Transverse colon (tissue), 4 donors: ENCODE measurements at places on chromosomes 2 and 18. TPM values are rescaled to one million over a fixed set of nuclear protein-coding genes. Genes with fewer than 3 reads are reported as not detected.

- DNase-seq = no peak
Observed at GRCh38 chr2:54585136-54585733, 129.1 kb downstream of the SPTBN1 start.

DNA sequence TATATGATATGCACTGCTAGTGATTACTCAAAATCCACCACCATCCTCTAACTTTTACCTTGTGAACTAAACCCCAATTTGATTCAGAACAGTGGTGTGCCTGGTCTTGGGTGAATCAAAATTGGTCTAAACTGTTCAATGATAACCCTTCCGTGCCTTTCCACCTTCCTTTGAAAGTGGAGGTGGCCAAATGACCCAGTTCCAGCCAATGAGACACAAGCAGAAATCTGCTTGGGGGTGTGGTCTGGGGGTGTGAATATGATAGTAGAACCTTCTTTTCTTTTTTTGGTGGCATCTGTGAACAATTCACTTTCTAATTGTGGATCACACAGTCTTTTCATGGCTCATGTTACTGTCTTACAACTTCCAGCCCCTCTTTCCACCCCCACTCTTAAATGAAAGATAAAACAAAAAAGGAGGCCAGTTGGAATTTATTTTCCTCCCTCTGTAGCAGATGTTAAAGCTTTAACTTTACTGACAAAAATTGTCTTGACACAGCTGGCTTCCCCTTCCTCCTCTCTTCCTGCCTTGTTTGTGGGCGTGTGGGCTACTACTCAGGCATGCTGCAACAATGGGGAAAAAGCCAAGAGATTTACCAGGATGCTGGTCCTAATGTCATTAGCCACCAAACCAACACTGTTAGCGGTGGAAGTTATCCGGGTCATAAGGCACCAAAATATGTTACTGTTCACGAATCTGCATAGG, 58.8 kb upstream of the ANKRD44 start:
- DNase-seq = no peak

GRCh38 chr18:9855681-9856080, 30.1 kb upstream of the TXNDC2 start:
- DNase-seq = no peak

- DNase-seq = no peak
Observed at GRCh38 chr18:13628211-13628610, 98.1 kb downstream of the FAM210A start.

DNA sequence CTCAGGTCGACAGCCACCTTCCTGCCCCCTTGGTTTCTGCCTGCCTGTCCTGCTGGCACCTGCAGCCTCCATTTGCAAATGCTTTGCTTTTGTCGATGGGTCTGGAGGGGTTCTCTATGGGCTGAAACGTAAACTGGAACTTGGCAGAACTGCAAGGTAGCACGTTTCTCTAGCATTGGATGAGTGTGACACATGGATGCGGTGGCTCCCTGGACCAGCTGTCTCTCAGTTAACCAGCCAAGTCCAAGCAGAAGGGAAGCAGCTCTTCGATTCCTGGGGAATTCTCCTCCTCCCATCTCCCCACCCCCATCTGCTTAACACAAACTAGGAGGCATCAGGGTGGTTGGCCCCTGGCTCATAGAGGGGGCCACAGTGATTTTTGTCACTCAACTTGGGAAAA, 57.3 kb downstream of the ITGB1BP1 start:
- DNase-seq = no peak

- no peak for DNase-seq
Observed at GRCh38 chr18:38752430-38752829, 1186.8 kb upstream of the CELF4 start.

DNA sequence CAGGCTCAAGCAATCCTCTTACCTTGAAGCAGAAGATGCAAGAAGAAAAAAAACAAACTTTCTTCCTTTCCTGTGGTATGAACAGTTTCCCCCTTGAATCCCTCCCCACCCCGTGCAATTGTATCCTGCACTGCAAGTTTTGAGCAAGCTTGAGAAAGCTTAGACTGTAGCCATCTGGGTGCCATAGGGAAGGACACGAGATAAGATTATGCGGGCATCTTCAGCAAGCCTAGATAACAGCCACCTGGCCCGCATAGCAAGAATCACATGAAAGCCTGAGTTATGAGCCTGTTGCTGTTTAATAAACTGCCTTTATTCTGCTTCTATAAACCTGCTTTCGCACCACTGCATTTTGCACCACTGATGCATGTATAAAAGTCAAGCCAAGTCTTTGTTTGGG, 27.3 kb upstream of the CDCA7 start:
- DNase-seq = no peak

DNA sequence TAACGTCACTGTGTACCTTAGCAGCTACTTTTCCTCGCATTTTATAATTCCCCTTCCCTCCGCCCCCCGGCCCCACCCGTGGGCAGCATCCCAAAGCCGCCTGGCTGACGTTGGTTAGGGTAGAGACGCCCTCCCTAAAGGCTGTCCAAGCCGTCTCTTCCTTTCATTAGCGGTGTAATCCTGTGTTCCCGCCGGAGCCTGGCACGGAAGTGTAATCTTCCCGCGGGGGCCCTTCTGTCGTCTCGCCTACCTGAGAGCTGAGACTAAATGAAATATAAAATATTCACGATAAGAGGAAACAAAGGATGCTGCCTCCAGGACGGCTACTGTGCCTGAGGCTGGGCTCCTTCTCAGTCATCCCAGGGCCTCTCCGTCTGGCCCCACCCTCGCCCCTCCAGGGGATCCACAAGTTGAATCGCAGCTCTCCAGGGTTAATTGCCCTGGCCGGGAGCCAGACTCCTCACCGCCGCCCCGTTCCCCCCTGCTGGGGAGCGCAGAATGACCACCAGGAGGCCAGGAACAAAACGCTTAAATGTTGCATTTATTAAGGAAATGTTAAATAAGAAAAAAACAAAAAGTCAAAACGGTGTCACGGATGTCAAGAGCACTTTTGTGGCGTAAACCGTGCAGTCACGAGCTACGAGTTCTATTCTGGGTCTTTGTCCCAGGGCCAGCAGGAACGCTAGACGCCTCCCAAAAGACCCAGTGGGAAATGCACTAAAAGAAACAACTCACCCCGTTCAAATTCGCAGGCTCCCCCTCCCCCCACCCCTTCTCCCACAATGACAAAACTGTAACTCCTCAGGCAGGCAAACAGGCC, 1.5 kb downstream of the RPRM start:
- no peak for DNase-seq

DNA sequence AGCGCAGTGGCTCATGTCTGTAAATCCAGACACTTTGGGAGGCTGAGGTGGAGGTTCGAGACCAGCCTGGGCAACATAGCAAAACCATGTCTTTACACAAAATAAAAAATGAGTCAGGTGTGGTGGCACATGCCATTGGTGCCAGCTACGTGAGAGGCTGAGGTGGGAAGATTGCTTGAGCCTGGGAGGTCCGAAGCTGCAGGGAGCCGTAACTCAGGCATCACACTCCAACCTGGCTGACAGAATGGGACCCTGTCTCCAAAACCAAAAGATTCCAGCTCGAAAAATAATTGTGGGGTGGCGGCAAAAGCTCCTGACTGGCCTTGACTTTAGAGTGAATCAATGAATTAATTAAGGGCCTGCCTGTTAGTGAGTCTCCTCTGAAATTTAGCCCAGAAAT, 1.2 kb upstream of the ALPP start:
- DNase-seq = no peak

DNA sequence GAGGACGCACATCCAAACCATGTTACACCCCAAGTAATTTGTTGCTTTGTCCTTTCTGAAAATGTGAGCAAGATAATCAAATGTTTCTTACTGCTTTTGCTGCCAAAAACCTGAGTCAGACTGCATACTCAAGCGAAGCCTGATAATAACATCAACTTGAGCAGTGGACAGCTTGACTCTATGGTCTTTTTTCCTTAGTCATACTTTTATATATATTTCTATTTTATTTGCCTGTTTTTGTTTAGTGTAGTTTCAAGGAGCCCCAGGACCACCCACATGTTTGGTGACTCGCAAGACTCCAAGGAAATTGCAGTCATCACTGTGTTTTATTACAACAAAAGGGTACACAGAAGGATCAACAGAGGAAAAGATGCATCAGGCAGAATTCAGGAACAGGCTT, 688.4 kb upstream of the PIK3C3 start:
- no peak for DNase-seq

DNA sequence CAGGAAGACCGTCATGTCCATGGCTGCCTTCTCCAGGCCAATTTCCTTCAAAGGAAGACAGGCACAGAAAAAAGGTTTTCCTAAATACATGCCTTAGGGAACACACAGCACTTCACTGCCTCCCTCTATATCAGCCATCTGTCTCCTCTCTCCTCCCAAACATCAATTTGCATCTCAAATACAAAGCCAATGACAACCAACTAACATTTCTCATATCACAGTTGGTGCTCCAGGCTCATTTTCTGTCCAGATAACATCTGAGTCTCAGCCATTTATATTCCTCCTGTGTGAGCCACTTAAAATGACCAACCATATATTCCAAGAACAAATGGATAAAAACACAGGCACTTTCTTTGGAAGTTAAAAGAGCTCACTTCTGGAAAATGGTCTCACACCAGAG, 62.5 kb upstream of the ACAA2 start:
- no peak for DNase-seq

GRCh38 chr18:75261430-75262223, 51.0 kb downstream of the TSHZ1 start:
- DNase-seq = no peak

- DNase-seq = no peak
Observed at GRCh38 chr2:229914171-229914570, 7.6 kb downstream of the TRIP12 start.

GRCh38 chr2:25977768-25978167, 4.5 kb downstream of the KIF3C start:
- DNase-seq = no peak

- no peak for DNase-seq
Observed at GRCh38 chr2:228374741-228375140, 193.3 kb upstream of the SPHKAP start.

GRCh38 chr18:44709307-44710126, 28.8 kb downstream of the SETBP1 start:
- no peak for DNase-seq

DNA sequence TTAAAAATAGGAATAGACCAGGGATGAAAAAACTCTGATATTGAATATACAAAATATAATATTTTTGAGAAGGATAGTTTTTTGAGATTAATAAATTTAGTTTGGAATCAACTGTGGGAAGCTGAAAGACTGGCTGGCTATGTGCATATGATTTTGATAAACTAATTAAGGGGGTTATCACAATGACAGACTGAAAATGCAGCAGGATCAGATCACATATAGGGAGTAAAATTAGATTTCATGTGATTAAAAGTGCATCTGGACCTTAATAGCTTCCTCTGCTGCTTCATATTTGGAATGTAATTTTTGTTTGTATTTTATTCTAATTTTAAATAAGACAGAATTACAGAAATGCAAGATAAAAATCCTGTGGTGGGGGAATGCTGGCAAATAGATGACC, 111.7 kb downstream of the CCDC102B start:
- no peak for DNase-seq

- no peak for DNase-seq
Observed at GRCh38 chr2:174678395-174678794, 80.8 kb upstream of the WIPF1 start.

- no peak for DNase-seq
Observed at GRCh38 chr18:8257851-8258434, 351.3 kb upstream of the RAB12 start.

DNA sequence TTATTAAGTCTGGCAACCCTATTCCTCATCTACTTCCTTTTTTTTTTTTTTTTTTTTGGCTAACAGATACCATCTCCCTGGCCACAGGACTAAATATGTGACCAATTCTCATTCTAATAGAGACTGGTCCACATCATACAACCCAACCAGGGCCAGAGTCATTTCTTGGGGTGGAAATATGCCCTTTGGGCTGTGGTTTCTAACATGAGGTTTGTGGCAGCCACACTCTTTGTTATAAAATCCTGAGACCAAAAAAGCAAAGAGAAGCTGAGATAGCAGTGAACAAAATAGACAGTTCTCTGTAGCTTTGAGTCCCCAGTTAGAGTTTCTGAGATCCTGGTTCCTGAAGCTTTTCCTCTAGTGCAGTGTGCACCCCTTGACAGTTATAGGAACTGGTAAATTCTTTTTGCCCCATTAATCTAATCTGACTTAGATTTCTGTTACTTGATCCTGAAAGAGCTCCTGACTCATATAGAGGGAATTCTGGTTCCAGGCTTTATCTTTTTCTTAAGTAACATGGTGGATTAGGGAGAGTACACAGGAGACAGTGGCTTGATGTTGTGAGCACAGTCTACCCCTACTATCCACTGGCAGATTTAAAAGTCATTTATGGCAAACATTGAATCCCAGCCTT, 86.8 kb downstream of the MAIP1 start:
- DNase-seq = no peak

GRCh38 chr2:232014681-232015080, 53.2 kb downstream of the DIS3L2 start:
- no peak for DNase-seq

GRCh38 chr2:59871830-59872229, 681.6 kb downstream of the BCL11A start:
- DNase-seq = no peak

- no peak for DNase-seq
Observed at GRCh38 chr2:36486521-36487044, 111.4 kb downstream of the FEZ2 start.

GRCh38 chr2:66790651-66791181, 355.8 kb downstream of the MEIS1 start:
- no peak for DNase-seq

- no peak for DNase-seq
Observed at GRCh38 chr2:217746808-217747207, 256.0 kb downstream of the TNS1 start.

DNA sequence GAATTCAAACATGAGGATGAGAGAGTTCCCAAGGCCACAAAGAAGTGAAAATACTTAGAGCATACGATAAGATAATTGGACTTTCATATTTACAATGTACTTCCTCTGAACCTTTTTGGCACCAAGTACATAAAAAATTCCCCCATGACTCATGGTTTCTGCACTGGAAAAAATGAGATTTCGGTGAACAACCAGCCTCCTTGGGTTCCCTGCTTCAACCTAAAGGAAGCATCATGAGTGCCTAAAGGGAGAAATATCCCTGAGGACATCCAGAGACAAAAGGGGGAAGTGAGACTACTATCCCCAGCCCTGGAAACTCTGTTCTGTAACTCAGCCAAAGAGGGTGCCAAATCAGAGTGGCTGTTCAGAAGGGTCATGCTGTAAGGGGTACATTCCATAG, 562.7 kb upstream of the SLC39A10 start:
- DNase-seq = no peak

- DNase-seq = no peak
Observed at GRCh38 chr2:191171708-191172355, 21.0 kb upstream of the STAT4 start.

GRCh38 chr18:30359521-30359920, 683.0 kb downstream of the DSC3 start:
- no peak for DNase-seq

GRCh38 chr2:28152585-28153280, 239.9 kb upstream of the FOSL2 start:
- no peak for DNase-seq

Gene ABCG8
- 0.41 TPM for total RNA-seq

Gene TUBA3D
- total RNA-seq = not detected

Gene REG1B
- total RNA-seq = not detected

Gene TRABD2A
- 48.2 TPM for total RNA-seq

Gene ITGB6
- total RNA-seq = 28.1 TPM

Gene TMEM17
- not detected for total RNA-seq

Gene CCL20
- not detected for total RNA-seq

Gene TACR1
- total RNA-seq = 0.14 TPM

Gene KLHL41
- total RNA-seq = 3.4 TPM

Gene TMEM163
- not detected for total RNA-seq

Gene SP140
- total RNA-seq = 2.6 TPM

Gene IL1A
- not detected for total RNA-seq

Gene RFX8
- not detected for total RNA-seq

Gene TXNDC2
- not detected for total RNA-seq
